ENCODE measurements at places on chromosomes 7 and 10.

DNA sequence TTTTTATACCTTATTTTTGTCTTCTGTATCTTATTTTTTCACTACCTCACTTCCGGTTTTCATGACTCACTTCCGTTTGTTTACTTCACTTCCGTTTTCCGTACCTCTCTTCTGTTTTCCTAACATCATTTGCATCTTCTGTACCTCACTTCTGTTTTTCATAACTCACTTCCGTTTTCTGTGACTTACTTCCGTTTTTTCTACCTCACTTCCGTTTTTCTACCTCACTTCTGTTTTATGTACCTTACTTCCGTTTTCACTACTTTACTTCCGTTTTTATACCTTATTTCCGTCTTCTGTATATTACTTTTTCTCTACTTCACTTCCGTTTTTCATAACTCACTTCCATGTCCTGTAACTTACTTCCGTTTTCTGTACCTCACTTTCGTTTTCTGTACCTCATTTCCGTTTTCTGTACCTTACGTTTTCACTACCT is 492.5 kb upstream of the AKR1E2 start:
- DNase-seq: no peak

- DNase-seq: no peak
These were observed 121.7 kb downstream of the RNLS start for GRCh38 chr10:88461426-88461825.

DNA sequence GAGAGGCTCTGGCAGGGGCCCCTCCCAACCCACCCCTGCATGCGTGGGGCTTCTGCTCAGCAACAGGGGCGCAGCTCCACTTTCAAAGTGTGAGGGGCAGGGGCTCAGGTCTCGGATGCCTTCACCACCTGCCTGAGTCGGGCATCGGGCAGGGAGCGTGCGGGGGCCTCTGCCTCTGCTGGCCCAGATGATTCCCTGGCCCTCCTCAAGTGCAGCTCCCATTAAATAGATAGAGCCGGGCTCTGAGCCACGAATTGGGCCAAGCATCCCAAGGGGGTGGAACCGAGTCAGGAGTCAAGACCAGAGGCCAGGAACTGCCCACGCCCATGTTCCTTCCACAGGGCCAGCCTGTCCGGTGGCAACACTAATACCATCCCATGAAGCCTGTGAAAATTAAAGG is 108.9 kb upstream of the FAM20C start:
- no peak for DNase-seq

DNA sequence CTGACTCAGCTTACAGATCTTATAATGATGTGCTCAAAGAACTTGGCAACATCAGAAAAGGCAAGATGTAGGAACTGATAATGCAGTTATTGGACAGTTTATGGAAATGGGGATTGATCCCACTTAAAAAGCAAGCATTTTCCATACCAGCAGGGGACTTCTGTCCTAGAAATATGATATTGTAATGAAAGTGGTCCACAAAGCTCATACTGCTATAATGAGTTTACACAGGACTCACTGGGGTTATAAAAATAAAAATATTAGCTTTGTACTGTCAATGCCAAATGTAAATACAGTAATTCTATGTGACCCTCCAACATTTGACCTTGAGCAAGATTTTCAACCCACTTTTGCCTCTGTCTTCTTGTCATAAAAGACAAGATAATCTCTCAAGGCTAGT is 145.5 kb upstream of the SEM1 start:
- no peak for DNase-seq

- no peak for DNase-seq
These were observed 4.7 kb upstream of the ZNF775 start for GRCh38 chr7:150374472-150374871.

- DNase-seq: no peak
These were observed 116.5 kb downstream of the ZNF438 start for GRCh38 chr10:30915146-30915545.

DNA sequence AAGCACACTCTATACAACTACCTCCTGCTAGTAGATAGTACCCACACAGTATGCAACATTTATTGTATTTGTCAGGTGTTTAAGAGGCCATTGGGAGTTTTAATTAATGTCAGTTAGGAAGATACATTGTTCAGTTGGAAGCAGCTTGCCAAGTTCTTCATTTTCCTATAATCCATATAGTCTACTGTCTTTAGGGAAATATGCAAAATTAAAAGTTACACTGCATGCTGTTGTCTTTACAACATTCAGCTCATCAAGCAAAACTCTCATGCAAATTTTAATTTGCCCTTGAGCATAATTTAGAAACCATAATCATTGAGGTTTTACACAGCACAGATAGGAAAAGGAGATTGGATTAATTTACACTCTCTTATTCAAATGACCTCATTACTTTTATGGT is 17.4 kb downstream of the FOXP2 start:
- no peak for DNase-seq

- DNase-seq: no peak
These were observed at the start of gene GRB10 for GRCh38 chr7:50782375-50783208. TSS of gene GRB10 (minus strand) at chr7:50782896. CDS start at chr7:50732322, 50,574 bp downstream.

All from activated CD4-positive, alpha-beta memory T cell treated with anti-CD3 and anti-CD28 coated beads for 36 hours (primary cell).